Cardiac septum (tissue), 1 donor: ENCODE measurements at places on chromosomes 5 and 9. TPM values are rescaled to one million over a fixed set of nuclear protein-coding genes. Genes with fewer than 3 reads are reported as not detected.

DNA sequence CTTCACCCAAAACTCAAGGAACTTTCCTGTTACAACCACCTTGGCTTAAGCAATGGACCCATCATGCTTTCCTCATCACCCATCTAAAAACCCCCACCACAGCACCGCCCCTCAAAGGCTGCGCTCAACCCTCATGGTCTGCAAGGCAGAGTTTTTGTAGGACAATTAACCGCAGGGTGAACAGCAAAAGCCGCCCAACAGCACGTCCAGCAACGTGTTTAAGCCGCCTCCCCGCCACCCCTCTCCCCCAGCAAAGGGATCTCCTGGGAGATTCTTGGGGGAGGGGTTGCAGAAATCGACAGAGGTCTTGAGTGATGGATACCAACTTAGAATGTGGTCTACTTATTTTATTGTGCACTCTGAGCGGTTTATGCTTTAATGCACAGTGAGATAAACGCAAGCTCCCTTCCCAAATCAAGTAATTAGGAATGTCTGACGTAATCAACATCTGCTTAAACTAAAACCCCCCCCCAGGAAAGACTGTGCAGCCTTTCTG, 1.9 kb downstream of the ROR2 start:
- no peak for DNase-seq

- no peak for DNase-seq
Observed at GRCh38 chr9:16879416-16879815, 8.9 kb upstream of the BNC2 start.

DNA sequence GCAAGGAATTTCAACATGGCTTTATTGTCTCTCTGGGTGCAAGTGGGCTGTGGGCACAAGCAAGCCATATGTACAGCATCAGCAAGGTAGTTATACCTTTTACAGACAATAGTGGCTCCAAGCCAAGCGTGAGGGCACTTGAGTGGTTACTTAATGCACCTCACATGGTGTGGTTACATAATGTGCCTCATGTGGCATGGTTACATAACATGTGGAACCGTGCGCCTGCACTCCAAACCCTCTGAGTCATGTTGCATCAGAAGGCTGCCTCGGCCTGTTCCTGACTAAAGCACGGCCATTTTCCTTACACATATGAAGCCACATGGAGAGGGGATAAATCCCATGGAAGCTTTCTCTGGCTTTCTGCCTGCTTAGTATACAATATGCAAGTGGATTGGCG, 150.9 kb downstream of the OSTF1 start:
- DNase-seq: no peak

- no peak for DNase-seq
Observed at GRCh38 chr5:100615362-100615761, 80.2 kb downstream of the FAM174A start.

DNA sequence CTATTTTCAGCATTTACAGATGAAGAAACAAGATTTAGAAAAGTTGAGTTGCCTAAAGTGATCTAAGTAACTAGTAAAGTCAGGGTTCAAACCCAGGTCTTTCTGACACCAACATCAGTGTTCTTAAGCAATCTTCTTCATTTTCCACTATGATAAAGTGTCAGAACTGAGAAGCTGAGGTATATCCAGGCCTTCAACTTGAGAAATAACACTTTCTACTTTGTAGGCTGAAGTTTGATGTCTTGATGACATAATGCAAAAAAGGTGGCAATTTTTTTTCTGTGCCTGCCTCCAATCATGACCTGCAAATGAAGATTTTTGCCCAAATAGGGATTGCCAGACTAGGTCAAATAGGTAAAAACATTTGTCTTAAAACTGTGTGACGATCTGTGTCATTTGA, 81.3 kb downstream of the NR3C1 start:
- no peak for DNase-seq

GRCh38 chr5:41649659-41650058, 139.3 kb upstream of the PLCXD3 start:
- no peak for DNase-seq

DNA sequence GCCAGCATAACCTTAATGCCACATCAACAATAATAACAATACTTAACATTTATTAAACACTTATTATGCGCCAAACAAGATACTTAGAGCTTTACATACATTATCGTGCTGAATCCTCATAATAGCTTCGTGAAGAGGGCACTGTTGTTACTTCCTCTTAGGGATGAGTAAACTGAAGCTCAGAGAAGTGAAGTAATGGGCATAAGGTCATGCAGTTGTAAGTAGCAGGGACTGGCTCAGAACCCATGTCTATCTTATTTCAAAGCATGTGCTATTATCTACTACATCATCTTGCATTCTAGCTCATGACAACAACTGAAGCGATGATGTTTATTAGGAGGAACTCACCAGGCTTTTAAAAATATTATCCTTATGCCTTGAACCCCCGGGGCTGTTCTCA, 34.9 kb upstream of the PPP3R2 start:
- no peak for DNase-seq

DNA sequence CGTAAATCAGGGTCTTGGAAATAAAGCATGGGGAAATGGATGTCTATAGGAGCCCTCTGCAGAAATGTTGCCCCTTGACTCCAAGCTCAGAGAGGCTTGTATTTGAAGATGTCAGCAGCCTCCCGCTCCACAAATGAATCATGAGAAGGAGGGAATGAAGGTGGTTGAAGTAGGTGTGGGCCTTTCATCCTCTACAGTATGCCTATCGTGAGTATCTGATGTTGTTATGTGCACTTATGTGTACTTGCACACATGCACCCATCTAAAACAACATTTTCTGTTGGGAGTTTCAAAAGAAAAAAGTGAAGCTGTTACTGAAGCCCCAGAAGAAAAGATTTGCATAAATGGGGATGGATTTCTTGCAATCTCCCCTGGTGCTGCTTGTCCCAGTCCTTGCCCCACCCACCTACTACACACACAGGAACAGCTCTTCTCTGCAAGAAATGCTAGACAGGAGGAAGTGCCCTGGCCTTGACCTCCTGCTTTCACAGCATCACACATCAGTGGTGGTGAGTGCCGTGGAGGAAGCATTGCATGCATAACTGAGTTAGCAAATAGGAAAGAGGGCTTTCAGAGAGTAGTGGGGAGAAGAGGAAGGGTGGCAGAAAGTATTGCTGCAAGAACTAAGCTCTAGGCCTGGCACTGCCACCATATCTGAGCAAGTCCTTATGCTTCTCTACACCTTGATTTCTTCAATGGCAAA, 156.1 kb downstream of the SNX18 start:
- DNase-seq: peak; percentile 88

GRCh38 chr9:91897201-91897600, 52.8 kb downstream of the ROR2 start:
- no peak for DNase-seq

SLCO6A1 gene
- not detected for total RNA-seq

PAEP gene
- total RNA-seq: not detected

SPATA31A5 gene
- not detected for total RNA-seq

DMRT3 gene
- 0.16 TPM for total RNA-seq

CCDC180 gene
- 2.2 TPM for total RNA-seq

SLC36A2 gene
- total RNA-seq: not detected

UBE2R2 gene
- total RNA-seq: 38.8 TPM
